ENCODE measurements at places on chromosomes 3 and 15.

DNA sequence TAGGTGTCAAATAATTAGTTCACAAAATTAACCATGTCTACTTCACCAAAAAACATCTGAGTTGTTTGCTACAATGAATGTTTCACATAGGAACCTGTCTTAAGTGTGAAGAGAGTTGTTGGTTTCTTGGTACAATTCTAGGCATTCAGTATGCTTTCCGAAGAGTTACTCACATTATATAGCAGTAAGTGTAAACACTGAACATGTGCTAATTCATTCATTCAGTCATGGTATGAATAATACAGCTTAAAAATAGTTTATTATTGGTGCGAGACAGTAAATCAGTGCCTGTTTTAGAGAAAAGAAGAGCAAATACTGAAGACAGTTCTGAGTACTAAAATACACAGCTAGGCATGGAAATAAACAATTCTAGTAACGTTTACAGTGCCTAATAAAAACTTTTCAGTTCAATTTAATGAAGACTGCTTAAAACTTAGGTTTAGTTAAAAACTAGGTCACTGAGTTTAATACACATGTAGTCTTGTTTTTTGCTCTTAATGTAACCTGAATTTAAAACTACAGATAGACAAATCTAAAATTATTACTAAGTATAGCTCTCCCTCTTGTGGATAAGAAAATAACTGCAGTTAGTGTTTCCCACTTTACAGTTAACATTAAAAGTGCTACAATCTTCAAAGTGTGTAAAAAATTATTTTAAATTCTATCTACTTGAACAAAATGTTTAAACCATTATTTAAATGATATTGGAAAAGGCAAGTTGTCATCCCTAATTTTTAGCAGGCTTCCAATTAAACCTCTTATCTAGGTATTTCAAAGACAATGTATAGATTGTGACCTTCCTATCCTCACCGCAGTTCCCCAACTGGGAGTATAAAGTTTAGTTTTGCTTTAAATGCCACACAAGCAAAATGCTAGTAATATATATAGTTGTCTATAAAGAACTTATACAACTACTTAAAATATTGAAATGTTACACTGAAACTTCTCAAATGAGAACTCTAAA lies 20.1 kb upstream of the ZCWPW2 start:
- peak; percentile 49 for DNase-seq

DNA sequence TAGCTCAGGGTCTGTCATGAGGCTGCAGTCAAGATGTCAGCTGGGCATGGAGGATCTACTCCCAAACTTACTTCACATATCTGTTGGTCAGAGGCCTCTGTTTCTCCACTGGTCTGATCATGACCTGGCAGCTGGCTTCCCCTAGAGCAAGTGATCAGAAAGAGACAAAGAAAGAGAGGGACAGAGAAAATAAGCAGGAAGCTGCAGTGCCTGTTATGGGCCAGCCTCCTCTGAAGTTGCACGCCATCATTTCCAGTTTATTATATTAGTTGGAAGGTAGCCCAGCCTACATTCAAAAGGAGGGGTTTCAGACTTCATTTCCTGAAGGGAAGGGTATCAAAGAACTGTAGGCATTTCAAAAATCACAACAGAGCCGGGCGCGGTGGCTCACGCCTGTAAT lies 5.0 kb upstream of the RPP25 start:
- peak; percentile 28 for DNase-seq

- DNase-seq, result no peak
Measured at GRCh38 chr15:49270541-49271421, 100.7 kb downstream of the GALK2 start.

DNA sequence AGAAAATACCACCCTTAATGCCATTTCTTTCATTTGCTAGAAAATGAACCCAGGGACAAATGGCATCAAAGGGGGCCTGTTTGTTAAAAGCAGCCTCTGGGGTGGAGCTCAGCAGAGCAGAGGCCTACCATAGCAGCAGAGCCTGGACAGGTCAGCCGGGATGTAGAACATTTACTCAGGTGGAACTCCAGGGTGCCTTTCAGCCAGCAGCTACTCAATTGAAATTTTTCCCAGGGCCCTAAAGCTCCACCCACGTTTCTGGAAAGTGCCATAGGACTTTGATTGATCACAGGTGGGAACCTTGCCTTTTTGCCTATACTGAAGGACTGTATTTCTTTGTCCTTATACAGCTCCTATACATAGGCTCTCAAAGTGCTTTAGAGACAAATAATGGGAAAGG lies 74.5 kb upstream of the C15orf61 start:
- DNase-seq, result no peak

- DNase-seq, result no peak
Measured at GRCh38 chr15:52667597-52667996, 11.6 kb downstream of the ATOSA start.

DNA sequence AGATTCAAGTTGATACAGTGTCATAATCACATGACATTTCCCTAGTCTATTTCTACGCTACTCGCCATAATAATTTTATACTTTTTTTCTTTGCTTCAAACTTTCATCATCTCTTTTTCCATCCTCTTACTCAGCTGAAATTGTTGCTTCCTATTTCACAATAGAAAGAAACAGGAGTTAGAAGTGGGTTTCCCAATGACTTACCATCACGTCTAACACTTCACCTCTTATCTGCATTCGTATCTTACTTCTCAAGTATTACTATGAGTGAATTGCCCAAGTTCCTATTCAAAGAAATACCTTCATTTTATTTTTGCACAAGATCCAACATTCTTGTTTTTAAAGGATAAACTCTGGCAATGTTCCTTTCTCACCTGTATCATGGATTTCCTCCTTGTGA lies 1539.9 kb downstream of the SI start:
- no peak for DNase-seq

DNA sequence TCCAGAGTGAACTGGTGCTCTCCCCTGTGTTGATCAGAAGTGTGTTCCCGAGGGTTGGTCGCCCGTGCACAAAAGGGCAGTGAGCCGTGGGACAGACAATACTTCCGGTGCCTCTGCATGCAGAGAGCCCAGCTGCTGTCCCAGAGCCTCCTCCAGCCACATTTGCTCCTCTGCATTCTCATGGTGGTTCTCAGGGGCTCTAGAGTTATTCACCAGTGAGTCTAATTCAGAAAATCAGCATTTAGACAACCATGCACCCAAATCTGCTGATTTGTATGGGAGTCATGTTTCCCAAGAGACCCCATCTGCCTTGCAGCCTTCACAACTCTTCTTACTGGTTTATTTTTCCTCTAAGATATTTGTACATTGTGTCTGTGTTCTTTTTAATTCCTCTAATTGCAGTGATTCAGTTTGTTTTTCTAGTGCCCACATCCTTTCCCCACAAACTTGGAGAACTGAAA lies 107.0 kb upstream of the SPRED1 start:
- no peak for DNase-seq

GRCh38 chr15:62122249-62122648 lies 42.8 kb downstream of the C2CD4B start:
- DNase-seq, result no peak

GRCh38 chr3:143644370-143645089 lies 203.7 kb downstream of the SLC9A9 start:
- DNase-seq, result peak; percentile 73

- no peak for DNase-seq
Measured at GRCh38 chr15:70632491-70633102, 130.8 kb downstream of the UACA start.

DNA sequence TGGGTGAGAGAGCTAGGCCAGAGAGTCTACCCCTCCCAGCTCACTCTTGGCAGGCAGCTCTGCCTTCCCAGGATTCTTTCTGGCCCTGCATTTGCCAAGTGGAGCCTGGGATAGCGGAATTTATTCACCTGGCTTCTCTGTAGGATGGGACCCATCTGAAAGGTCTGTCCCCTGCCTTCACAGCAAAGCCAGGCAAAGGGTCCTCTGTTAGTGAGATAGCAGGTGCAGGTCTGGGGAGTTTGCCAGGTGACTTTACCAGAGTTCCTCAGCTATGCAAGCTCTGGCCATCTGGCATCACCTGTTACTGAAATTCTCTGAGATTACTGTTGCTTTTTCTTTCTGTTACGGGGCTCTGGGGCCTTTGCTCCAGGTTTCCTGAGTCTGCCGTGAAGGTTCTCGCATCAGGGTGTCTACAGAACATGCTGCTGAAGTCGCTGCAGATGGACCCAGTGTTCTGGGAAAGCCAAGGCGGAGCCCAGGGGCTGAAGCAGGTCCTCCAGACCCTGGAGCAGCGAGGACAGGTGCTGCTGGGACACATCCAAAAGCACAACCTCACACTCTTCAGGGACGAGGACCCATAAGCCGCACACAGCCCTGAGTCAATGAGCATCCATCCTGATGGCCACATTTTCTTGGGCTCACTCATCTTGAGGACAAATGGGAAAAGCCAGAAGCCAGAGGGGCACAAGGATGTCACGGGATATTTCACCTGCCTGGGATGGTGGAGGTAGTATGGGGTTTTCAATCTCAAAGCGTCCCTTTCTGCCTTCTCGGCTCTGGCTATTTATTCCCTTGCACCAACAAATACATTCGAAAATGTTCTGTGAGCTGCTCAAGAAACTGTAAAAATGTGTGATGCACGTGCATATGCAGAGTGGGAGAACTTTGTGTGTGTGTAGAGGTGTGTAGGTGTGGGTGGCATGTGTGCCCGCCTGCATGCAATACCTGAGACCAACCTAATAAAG lies 49.8 kb downstream of the POMGNT2 start:
- no peak for DNase-seq

DNA sequence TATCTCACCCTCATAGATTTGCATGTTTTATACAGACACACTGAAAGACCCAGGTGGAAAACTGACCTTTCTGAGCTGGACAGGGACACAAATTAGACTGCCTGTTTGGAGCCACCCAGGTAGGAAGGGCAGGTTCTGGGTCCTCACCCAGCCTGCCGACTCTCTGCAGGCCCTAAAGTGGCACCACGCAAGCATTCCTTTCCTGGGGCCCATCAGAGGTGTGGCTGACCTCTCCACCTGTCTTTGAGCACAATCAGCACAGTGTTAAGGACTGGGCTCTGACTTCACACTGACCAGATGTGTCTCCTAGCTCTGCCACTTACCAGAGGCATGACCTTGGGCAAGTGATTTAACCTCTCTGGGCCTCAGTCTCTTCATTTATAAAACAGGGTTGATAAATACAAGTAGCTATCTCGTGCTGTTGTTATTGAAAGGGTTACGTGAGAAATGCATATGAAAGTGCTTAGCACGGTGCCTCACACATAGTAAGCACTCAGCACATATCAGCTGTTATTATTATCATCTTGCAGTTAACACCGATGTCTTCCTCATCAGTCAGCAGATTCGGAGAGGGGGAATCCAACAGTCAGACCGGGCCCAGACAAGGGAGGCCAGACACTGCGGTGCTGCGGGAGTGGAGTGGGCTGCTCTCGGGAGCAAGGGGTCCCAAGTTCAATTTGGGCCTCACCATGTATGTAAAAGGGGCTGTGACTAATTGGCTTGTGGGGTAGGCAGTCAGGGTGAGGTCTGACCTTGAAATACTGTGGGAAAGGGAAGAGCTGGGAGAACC lies 2.0 kb upstream of the TBC1D2B start:
- no peak for DNase-seq

DNA sequence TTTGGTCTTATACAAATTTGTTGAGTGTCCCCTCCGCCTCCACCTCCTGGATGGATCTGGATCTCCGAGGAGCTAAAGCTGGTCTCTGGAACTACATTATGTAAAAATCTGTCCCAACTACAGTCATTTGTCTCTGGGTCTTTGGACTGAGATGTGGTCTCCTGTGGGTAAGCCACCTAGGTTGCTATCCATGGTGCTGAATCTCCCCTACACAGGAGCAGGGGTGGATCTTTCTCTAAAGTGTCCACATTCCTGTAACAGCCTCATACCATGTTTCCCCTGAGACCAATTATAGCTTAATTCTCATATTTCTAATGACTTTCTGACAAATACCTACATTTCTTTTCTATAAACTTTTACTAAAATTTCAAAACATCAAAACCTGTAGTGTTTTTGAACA lies 625.8 kb downstream of the TAFA4 start:
- DNase-seq, result no peak

DNA sequence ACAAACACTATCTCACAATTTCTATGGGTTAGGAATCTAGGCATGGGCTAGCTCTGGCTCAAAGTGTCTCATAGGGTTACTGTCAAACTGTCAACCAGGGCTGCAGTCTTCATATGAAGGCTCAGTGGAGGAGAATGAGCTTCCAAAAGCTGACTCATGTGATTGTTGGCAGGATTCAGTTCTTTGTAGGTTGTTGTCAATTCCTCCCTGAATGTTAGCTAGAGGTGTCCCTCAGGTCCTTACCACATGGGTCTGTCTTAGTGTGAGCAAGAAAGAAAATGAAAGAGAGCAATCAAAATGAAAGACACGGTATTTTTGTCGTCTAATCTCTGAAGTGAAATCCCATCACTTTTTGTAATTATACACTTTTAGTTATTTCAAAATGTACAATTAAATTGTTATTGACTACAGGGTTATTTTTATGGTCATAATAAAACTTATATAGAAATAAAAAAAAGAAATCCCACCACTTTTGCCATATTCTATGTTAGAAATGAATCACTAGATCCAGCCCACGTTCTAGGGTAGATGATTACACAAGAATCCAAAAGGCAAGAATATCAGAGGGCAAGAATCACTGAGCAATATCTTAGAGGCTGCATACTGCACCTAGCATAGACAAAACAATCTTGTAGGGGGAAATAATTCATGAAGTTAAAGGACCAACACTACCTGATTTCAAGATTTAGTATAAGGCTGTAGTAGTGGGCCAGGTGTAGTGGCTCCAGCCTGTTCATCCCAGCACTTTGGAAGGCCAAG lies 8.4 kb downstream of the ACSBG1 start:
- DNase-seq, result no peak

- no peak for DNase-seq
Measured at GRCh38 chr3:157436583-157437291, at the start of gene PTX3. PTX3 (plus strand) TSS chr3:157436850; CDS start chr3:157436934, 84 bp downstream.

GRCh38 chr3:88641033-88641604 lies 466.3 kb upstream of the EPHA3 start:
- no peak for DNase-seq

DNA sequence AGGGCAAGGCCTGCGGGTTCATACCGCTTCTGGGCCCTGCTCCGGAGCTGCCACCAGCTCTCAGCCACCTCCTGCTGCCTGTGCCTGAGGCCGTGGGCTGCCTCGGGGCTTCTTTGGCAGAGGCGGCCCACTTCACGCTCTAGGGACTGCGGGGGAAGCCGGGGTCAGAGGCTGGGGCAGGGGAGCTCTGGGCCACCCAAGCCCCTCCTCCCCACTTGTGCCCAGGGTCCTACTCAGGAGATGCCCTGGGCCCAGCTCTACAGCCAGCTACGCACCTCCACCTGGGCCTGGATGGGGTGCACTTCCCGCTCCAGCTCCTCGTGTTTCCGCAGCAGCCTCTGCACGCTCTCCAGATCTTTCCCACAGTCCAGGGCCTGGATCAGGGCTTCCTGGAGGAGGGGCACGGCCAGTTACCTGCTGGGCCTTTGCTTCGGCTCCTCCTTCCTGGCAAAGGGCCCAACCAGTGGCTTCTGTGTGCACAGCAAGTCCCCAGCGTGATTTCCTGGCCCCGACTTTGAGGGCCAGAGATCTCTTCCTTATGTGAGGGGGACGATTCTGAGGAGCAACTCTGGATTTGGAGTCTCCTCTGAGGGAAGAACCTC lies 24.0 kb downstream of the PLA2G4B start:
- DNase-seq, result peak; percentile 16

DNA sequence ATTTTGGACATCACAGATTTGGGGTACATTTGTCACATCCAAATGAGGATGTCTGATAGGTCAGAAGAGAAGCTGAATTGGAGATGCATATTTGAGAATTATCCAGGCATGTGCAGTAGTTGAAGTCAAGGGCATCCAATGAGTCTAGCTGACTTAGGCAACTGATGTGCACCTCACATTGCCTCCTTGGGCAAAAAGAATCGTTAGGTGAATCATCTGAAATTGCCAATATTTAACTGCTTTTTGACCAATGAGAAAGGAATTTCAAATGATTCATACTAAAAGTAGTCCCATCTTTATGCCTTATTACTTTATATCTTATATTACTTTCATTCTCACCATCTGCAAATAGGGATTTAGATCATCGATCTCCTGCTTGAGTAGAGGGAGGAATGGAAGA lies 117.7 kb downstream of the CD47 start:
- DNase-seq, result no peak

All from NCI-H2029 treated with DMSO at 0.1 percent for 48 hours (cell line).